ENCODE measurements at places on chromosomes 4 and X.

DNA sequence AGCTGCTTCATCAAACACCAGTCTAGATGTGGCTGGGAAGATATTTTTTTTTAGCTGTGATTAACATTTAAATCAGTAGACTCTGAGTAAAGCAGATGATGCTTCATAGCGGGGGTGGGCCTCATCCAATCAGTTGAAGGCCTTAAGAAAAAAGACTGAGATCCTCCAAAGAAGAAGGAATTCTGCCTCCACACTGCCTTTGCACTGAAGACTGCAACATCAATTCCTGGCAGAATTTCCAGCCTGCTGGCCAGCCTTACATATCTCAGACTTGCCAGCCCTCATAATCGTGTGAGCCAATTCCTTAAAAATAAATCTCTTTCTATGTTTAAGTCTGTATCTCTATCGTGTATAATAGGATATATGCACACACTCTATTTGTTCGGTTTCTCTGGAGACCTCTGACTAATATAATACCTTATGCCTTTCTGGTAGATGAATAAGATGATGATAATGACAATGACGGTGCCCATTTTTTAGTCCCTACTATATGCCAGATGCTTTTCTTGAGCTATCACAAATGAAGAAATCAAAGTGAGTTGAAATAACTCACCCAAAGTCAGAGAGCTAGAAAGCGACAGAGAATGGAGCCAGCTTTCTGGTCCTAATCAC is 66.1 kb upstream of the SOD3 start:
- DNase-seq: no peak

- no peak for DNase-seq
Measured at GRCh38 chr4:13547485-13548041, 3.3 kb upstream of the NKX3-2 start.

- DNase-seq: no peak
Measured at GRCh38 chr4:58566260-58566659, 1456.1 kb upstream of the IGFBP7 start.

DNA sequence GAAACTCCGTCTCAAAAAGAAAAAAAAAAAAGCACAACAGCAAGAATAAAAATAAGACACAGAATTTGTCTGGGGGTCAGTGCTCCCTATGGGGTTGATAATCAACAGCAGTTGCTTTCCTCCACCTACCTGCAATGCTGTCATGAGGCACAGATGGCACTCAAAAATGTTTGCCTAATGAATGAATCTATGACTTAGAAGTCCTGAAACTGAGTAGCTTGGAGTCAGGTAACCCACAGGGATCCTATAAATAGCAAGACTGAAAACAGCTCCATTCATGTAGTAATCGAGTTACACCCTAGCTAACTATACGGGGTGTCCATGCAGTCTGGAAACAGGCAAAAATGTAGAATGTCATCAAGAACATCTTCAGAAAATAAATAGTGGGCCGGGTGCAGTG is 19.8 kb upstream of the DDX3X start:
- DNase-seq: no peak

DNA sequence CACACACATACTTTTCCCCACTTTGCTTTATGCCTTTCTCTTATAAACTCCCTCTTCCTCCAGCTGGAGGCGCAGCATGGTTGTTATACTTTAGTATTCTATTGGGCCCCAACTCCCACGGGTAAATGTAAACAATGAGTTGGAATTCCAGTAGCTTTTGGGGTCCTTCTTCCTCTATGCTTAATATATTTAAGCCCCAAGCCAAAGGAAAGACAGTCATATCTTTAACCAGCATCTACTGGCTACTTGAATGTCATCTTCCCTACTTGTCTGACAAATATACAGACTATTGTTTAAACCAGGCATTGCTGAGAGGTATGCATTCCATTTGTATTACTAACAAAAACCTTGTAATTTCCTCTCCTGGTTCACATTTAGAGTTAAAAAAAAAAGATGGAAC is 72.9 kb downstream of the WDR19 start:
- peak; percentile 13 for DNase-seq

DNA sequence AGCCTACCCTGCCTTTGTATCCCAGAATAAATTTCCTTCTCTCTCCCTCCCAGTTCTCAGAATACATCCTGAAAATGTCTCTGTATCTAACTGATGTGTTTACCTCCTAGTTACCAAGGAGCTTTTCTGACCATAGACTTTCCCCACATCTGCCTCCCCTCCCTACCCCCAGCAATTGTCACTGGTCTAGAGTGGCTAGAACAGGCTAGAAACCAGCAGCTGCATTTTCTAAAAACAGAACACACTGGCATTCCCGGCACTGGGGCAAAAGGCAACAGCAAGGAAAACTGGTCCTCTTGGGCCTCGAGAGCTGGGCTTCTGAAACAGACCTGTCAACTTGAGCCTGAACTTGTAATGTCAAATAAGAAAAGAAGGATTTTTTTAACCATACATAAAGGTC is 16.4 kb downstream of the TASL start:
- DNase-seq: no peak

DNA sequence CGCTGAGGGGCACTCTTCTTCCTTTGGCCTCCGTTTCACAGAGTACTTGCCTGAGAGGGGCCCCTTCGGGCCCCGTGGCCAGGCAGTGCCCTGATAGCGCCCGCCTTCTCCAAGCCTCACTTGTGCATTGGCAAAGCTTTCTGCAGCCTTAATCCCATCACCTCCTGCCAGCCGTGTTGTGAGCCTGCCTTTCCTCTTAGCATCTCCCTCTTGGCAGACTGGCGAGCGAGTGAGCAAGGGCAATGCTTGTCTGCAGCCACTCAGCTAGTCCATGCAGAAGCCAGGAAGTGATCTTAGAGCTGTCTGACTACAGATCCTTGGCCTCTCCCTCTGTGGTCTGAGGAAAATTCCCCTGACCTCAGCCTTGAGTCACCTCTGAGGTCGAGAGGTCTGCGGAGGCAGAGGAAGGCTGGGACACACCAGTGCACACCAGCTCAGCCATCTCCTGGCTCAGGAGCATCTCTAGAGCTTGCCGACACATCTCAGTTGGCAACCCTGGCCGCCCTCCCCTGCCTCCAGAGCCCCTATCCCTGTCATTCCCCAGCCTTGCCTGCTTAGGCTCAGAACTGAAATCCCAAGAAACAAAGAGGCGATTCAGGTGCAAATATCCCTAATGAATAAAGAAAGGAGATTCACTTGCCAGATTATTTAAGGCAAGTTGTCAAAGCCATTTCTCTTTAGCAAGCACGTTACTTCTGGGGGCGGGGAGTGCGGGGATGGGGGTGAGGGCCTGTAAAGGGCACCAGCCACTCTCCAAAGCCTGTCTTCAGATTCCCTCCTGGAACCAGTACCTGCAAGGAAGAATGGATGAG is 143.5 kb upstream of the MAMLD1 start:
- DNase-seq: no peak

Measured in foreskin fibroblast (primary cell).